ENCODE measurements at places on chromosomes 6 and 20. TPM values are rescaled to one million over a fixed set of nuclear protein-coding genes. Genes with fewer than 3 reads are reported as not detected.

PLA2G7 gene
- total RNA-seq: not detected

ZNF391 gene
- 1.0 TPM for total RNA-seq

UBD gene
- 0.09 TPM for total RNA-seq

E2F1 gene
- total RNA-seq: 0.77 TPM

RNF182 gene
- total RNA-seq: 0.34 TPM

BPIFA1 gene
- total RNA-seq: not detected

TMEM217 gene
- 2.0 TPM for total RNA-seq

FNDC1 gene
- 0.16 TPM for total RNA-seq

OVOL2 gene
- not detected for total RNA-seq

SRMS gene
- total RNA-seq: not detected

THBS2 gene
- 213 TPM for total RNA-seq

XKR7 gene
- not detected for total RNA-seq

C6orf58 gene
- not detected for total RNA-seq
